Right hindlimb (tissue), 1 donor: ENCODE measurements at places on chromosomes 5 and 9.

DNA sequence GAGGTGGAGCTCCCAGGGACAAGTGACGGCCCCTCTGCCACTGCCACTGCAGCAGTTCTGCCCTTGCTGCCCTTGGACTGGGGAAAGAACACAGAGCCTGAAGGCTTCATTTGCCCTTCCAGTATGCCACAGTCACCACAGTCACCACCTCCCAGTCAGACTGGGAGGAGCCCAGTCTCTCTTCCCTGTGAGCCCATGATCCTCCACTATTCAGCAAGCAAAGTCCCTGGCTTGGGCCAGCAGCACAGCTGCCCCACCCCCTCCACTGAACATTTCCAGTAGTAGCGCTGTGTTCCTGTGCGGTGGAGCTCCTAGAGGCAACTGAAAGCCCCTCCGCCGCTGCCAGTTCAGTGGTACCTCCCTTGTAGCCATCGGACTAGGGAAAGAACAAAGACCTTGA lies 329.4 kb downstream of the MAN2A1 start:
- DNase-seq = no peak

GRCh38 chr9:4117835-4118610 lies 181.8 kb downstream of the GLIS3 start:
- DNase-seq = no peak

GRCh38 chr5:50965654-50966375 lies 299.4 kb downstream of the PARP8 start:
- no peak for DNase-seq

- no peak for DNase-seq
Observed at GRCh38 chr9:88803546-88804253, 187.6 kb upstream of the S1PR3 start.

GRCh38 chr5:389197-389821 lies 53.7 kb upstream of the EXOC3 start:
- DNase-seq = no peak

GRCh38 chr5:123868267-123868666 lies 356.3 kb downstream of the CSNK1G3 start:
- DNase-seq = no peak

DNA sequence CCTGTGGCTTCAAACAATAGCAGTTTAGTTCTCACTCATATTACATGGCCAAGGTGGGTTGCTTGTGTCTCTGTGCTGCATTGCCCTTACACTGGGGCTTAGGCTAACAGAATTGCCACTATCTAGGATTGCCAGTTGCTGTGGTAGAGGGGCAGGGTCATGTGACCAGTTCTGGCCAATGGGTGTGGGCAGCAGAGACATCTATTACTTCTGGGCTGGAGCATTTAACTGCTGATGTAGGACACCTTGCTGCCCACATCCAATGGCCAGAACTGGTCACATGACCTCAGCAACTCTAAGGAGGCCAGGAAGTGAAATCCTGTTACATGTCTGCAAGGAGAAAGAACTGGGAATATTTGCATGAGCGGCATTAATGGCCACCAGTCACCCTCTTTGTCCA lies 199.3 kb downstream of the C9orf152 start:
- no peak for DNase-seq

DNA sequence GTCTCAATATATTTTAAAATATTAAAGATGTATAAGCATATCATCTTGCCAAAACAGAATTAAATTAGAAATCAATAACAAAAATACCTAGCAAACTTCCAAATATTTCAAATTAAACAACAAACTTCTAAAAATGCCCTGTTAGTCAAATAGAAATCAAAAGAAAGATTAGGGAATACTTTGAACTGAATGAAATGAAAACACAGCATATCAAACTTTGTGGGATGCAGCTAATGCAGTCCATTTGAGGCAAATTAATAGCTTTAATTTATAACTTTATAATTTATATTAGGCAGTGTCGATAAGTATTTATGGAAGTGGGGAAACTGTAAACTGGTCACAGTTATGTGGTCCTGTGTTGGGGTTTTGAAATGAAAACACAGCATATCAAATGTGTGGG lies 17.1 kb downstream of the SLC6A3 start:
- no peak for DNase-seq

DNA sequence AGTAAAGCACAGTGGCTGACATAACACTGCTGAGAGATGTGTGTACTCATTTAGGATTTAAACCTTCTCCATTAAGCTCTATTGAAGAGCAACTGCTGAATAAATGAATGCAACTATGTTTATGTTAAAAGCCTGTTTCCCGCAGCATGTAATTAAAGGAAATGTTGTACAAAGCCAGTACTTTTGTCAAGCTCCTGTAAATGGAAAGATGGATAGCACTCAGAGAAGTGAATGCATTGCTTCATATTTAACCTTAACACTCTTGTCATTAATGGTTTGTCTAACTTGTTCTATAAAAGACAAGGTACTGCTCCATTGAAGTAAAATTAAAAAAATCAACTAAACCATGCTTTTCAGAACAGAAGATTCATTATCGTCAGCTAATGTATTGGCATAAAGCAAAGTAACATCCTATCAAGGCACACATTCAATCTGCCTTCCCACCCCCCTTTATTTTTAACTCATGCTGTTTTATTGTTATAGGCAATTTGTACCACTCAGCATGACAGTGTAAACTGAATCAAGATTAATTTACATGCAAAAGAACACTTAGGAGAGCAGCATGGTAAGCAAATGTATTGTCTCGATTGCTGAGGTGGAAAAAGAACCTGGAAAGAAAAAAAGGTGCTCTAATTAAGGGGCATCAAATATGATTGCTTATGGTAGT lies 240.9 kb upstream of the TBCA start:
- DNase-seq = no peak

DNA sequence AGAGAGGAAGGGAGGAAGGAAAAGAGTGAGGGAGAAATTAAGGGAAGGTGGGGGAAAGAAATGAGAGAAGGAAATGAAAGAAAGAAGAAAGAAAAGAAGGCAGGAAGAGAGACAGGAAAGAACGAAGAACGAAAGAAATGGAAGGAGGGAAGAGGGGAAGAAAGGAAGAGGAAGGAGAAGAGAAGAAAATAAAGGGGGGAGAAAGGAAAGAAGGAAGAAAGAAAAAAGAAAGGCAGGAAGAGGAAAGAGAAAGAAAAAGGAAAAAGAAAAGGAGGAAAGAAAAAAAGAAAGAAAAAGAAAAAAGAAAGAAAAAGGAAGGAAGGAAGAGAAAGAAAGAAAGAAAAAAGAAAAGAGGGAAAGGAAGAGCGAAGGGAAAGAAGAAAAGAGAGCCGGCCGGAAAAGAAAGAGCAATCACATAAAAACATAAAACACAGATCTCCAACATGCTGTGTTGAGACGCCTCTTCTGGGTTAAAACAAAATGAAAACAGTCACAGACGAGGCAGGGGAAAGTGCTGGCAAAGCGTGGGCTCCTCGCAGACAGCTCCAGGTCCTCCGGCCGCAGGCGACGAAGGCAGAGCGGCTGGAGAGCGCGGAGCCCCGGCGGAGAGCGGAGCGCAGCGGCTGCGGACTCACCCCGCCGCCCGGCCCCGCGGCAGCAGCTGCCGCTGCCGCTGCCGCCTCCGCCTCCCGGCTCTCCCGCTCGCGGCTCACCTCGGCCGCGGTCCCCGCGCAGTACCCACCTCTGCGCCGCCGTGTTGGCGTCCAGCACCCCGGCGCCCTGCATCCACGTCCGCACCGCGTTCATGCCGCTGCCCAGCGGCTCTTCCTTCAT lies 896 bp downstream of the EBF1 start:
- peak; percentile 54 for DNase-seq

GRCh38 chr9:20591223-20591622 lies 31.1 kb downstream of the MLLT3 start:
- no peak for DNase-seq

DNA sequence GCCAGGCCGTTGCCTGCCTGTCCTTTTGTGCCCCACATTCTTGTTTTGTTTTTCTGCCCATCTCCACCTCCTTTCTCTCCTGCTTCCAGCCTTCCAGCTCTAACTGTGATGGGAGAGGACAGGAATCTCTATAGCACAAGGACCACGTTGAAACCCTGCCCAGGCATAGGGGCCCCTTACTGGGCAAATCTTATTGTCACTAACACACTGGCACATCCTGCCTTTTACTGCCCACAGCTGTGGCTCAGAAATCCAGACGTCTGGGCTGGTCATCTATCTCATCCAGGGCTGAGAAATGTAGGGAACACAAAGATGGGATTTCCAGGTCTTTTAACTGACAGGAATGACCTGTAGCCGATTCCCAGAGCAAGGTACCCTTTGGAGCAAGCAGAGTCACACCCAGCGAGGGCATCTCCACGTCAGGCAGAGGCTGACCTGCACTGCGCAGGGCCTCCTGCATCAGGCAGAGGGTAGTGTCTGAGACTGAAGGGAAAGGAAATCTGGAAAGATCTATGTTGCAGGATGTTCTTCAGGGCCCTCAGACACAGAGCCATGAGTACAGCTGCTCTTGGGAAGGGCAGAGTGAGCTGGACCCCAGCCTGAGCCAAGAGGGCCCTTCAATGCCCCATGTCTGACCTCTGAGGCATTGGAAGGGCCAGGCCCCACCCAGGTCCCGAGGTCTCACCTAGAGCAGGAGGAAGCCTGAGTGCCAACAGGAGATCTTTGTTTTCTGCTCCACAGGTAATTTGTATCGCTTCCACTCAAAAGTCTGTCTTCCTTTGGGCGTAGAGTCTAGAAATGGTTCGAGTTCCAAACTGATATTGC lies 278.8 kb downstream of the FSTL4 start:
- DNase-seq = no peak

DNA sequence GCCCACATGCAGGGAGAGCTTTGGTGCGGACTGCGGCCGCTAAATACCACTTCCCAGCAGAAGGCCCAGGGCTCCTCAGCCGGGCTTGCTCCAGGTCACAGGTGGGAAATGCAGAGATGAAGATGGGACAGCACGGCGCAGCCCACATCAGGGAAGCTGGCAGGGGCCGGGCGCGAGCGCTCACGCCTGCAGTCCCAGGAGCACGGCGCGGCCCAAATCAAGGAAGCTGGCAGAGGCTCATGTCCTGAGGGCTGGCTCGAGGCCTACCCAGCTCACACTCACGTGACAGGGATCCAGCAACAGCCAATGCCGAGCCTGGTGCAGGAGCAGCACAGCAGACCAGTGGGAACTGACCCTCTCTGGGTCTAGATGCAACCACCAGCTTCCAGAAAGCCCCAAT lies 16.3 kb downstream of the LPCAT1 start:
- DNase-seq = peak; percentile 12

- no peak for DNase-seq
Observed at GRCh38 chr9:90442723-90443122, 199.9 kb downstream of the DIRAS2 start.

DNA sequence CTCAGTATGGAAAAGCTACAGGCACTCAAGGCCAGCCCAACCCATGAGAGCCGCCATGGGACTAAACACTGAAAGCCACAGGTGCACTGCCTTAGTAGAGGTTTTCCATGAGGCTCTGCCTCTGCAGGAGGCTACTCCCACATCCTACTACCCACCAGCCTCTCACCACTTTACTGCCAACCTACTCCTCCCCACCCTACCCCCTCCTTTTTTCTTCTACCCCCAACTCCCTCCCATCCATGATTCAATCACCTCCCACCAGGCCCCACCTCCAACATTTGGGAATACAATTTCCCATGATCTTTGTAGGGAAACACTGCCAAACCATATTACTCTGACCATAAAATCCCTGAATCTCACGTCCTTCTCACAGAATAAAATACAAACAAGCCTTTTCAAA lies 101.6 kb upstream of the CTSV start:
- DNase-seq = no peak
